Hematopoietic multipotent progenitor cell treated with erythropoietin and hydrocortisone succinate and interleukin-3 and kit ligand, for 4 days (in vitro differentiated cells): ENCODE measurements at places on chromosomes 2 and 18.

DNA sequence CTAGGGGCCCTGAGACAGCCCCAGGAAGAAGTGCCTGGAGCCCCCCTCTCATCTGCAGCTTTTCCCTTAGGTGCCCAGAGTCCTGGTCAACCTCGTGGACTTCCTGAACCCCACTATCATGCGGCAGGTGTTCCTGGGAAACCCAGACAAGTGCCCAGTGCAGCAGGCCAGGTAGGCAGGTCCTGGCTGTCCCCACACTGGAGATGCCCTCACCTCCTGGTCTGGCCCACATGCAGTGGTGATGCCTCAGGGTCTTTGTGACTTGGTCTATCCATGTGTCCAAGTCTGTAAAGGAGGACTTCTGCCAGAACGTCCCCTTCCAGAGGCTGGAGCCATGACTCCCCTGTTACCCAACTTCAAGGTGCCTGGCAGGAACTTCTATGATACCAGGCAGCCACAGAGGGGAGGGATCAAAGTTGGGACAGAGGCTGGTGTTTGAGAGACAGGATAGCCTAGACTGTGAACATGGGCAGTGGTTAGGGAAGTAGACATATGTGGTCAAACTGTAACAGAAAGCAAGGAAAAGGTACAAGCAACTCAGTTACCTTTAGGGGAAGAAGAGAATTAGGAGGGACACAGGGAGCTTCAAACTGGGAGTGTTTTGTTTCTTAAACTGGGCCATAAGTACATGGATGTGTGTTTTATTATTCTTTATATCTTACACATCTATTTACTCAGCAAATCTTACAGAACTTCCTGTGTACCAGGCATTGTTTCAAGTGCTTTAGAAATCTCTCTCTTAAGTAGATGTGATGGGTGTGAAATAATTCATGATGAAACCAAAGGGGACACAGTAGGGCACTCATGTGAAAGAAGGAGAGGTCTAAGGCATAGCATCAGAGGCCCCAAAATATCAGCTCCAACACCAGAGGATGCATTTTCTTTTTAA, 107.1 kb downstream of the PLB1 start:
- peak; percentile 46 for DNase-seq

DNA sequence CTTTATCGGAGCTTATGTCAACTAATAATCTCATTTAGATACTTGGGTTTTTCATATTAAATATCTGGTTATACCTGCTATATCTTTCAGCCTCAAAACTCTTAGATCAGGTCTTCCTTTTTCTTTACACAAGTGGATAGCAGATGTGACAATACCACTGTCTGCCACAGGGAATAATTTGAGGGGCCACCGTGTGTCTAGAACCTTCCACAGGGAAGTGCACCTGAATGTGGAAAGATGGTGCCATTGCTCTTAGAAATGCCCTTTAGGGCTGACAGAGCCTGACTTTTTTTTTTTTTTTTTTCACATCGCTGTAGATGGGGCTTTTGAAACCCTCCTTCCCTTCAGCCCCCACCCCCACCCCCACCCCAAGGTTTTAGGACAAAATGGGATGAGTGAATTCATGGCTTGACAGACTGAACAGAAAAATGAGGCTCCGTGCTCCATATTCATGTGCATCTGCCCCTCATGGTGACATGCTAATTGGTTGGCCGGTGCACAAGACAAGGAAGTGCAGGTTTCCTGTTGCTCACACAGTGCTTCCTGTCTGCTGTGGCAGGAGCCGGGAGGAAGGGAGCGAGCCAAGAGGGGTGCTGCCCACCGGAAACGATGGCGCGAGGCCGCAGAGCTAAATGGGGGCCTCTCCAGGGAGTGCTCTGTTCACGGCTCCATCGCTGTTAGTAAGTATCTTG, 246.0 kb downstream of the LDLRAD4 start:
- peak; percentile 94 for DNase-seq

GRCh38 chr2:225041207-225041850, 939 bp downstream of the DOCK10 start:
- DNase-seq, result peak; percentile 84

GRCh38 chr2:218389333-218390150, 7.5 kb downstream of the SLC11A1 start:
- DNase-seq, result no peak

- DNase-seq, result no peak
Measured at GRCh38 chr2:2021995-2022394, 277.7 kb upstream of the PXDN start.

GRCh38 chr18:22009242-22009641, 160.1 kb upstream of the GATA6 start:
- DNase-seq, result no peak

DNA sequence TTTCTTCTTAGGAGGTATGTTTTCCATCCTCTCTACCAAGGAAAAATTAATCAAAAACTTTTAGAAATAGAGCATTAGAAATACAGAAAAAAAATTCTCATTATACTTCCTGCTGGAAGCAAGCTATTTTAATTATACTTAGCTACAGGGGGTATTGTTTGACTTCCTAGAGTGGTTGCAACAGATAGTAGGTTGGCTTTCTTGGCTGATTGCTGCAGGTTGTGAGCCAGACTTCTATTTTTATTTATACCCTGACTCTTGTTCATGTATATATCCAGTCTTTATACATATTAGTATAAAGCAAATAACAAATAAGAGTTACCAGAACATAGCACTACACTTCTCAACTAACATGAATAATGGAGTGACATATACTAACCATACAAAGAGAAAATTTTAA, 460.8 kb upstream of the REG3G start:
- no peak for DNase-seq

GRCh38 chr2:240624950-240625621, at the start of gene GPR35:
Gene GPR35 (plus strand): TSS chr2:240625480. CDS start chr2:240629953, 4,473 bp downstream.
- peak; percentile 95 for DNase-seq

- peak; percentile 83 for DNase-seq
Measured at GRCh38 chr2:460861-461260, 173.0 kb upstream of the ALKAL2 start.

GRCh38 chr2:164802095-164802707, 39.4 kb downstream of the COBLL1 start:
- no peak for DNase-seq

GRCh38 chr2:8576525-8577167, 105.2 kb upstream of the ID2 start:
- peak; percentile 62 for DNase-seq

DNA sequence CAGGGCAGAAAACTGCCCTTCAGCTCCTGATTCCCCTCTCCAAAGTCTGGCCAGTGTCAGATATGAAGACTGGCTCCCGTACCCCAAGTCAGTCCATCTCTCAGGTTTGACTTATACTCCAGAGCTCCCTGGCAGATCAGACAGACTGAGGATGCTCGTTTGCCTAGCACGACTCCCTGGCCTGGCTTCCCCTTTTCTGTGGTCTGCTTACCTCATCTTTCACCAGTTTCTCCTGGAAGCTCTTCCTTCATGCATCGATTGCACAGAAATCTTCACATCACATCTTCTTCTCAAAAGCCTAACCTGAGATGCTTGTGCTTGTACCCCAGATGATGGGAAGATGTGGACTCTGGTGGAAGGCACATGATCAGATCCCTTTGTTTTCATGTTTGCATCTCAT, 387.9 kb upstream of the POU3F3 start:
- peak; percentile 51 for DNase-seq

GRCh38 chr18:57627488-57627887, 5.9 kb upstream of the NARS1 start:
- no peak for DNase-seq

DNA sequence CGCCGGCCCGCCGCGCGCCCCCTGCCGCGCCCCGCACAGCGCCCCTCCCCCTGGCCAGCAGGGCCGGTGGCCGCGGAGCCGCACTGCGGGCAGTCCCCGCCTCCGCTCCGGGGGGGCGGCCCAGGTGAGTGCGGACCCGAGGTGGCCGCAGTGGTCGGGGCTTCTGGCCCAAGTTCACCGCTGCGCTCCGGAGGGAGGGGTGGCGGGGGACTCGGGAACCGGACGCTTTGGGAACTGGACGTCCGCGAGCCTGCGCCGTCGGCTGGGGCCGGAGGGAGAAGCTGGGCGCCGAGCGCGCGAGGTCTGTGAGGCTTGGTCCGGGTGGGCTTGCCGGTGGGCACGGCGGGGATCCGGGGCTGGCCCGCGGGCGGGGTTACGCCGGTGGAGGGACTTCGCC, 591 bp upstream of the LDLRAD4 start:
- peak; percentile 36 for DNase-seq

DNA sequence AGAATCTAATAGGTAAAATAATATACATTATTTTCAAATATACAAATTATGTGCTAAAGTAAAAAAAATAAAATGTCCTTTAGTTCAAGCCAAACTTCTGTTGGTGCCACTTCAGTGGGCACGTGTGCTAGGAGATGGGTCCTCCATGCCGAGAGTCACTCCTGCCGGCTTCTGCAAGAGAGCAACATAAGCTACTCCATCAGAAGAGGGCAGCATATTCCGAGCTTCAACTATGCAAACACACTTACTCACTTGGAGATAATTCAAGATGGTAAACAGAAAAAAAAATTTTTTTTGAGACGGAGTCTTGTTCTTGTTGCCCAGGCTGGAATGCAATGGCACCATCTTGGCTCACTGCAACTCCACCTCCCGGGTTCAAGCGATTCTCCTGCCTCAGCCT, 24.4 kb downstream of the CNOT11 start:
- DNase-seq, result peak; percentile 17

GRCh38 chr2:67604360-67604759, 207.2 kb downstream of the ETAA1 start:
- no peak for DNase-seq

- DNase-seq, result no peak
Measured at GRCh38 chr2:150528861-150529801, 41.7 kb upstream of the RND3 start.
